ENCODE measurements at places on chromosomes 13 and 19. TPM values are rescaled to one million over a fixed set of nuclear protein-coding genes. Genes with fewer than 3 reads are reported as not detected.

DNA sequence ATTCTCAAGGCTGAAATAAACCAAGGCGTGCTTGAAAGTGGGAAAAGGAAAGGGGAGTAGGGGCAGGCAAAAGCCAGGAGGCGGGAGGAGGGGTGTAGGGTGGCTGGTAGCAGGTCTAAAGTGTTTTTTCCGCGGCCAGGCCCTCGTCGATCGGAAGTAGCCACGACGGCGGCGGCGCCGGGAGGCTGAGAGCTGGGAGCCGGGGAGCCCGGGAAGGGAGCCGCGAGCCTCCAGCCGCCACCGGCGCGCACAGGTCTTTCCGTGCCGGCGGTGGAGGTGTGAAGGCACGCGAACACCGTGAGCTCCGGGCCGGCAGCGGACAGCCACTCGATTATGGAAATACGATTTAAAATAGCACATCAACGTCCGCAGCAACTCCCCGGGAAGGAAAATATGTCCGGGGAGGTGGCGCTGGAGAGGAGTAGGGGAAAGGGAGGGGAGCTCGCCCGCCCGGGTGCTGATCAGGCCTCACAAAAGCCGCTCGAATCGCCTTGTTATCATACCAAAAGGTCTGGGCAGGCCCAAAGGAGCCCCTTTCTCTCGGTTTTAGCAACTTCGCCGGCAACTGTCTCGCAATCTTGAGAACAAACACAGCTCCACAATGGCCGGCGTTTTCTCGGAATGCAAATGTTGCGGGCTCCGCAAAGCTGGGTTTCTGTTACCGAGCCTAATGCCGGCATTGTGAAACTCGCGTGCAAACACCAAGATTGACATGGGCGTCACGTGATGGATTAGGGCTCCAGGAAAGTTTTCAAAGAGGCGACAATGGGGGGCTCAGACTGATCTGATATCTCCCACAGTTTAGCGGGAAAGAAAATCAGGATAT is 2.9 kb upstream of the PCDH8 start:
- peak; percentile 44 for DNase-seq
- peak overlapping the region; percentile 55 for H3K4me3 ChIP-seq
- H3K4me1 ChIP-seq = peaks cover 6% of the 10 kb centered on the region
- no peaks in the 10 kb centered on the region for H3K36me3 ChIP-seq
- no peak overlapping the region for H3K27ac ChIP-seq

Gene USHBP1
- total RNA-seq = 1.1 TPM

DNA sequence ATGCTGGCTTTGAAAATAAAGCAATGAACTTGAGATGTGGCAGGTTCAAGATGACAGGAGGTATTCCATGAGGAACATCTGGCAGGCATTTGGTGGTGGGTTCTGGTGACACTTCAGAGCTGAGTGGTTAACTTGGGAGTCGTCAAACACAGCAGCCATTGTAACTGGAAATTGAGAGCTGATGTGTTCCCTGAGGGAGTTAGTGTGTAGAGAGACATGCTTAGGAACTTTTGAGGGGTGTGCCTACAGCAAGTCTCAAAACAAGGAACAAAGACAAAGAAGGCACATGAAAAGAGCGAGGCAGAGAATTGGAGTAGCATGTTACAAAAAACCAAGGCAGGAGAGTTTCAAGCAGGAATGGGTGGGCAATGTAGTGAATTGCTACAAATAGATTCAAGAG is 53.9 kb upstream of the KL start:
- no peak overlapping the region for H3K27ac ChIP-seq
- H3K27me3 ChIP-seq = no peaks in the 10 kb centered on the region
- H3K36me3 ChIP-seq = no peaks in the 10 kb centered on the region
- no peak overlapping the region for H3K4me3 ChIP-seq

Gene PPP1R13L
- 25.9 TPM for total RNA-seq

DNA sequence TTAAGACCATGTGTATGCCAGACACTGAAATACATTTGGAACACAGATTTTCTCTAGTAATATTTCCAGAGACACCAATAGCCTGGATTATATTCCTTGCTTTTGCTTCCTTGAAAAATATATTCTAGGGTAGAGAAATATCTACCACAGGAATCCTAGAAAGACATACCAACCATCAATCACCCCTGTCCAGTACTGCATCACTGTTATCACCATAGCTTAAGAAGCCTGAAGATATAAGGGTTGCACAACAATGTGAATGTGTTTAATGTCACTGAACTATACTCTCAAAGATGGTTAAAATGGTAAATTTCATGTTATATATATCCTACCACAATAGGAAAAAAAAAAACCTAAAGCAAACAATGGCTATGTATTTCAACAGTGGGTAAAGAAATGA is 163.6 kb downstream of the DIAPH3 start:
- H3K36me3 ChIP-seq = no peaks in the 10 kb centered on the region
- H3K27ac ChIP-seq = no peak overlapping the region
- no peaks in the 10 kb centered on the region for H3K27me3 ChIP-seq

DNA sequence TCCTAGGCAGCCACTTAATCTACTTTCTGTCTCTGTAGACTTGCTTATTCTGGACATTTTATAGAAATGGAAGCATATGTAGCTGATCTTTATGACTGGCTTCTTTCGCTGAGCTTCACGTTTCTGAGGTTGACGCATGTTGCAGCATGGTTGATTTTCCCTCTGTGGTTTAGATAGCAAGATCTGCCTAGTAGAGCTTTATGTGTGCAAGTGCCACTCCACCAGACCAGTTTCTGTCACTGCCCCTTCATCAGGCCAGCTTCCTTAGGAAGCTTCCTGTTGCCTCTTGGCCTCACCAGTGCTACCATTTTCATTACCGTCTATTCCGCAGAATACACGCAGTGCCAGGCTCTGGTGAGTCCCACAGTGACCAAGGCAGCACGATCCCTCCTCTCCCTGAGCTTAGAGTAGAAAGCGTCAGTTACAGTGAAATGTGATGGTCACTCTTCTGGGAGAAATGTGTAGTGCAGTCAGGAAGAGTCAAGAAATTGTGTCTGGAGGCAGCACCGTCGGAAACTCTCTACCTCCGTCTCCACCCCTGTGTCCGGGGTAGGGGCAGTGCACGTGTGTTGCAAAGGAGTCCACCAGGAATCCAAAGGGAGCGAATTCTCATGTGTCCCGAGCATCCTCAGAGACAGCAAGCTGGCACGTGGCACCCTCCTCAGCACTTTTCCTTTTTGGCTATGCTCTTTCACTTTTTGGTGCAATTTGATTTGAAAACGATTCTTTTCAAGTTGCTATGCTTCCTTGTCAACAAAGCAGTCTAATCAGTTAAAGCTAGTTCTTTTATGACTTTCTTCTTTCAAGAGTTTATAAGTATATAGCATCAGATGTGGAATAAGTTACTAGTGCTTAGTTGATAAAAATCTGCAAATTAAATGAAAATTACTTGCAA is 45.4 kb upstream of the GPR183 start:
- no peak overlapping the region for H3K4me3 ChIP-seq
- no peak overlapping the region for H3K27ac ChIP-seq
- DNase-seq = no peak
- H3K4me1 ChIP-seq = no peaks in the 10 kb centered on the region
- no peaks in the 10 kb centered on the region for H3K27me3 ChIP-seq

- DNase-seq = no peak
- H3K4me1 ChIP-seq = no peaks in the 10 kb centered on the region
- H3K27ac ChIP-seq = no peak overlapping the region
- peaks cover 43% of the 10 kb centered on the region for H3K36me3 ChIP-seq
Measured at GRCh38 chr19:52221831-52222375, 32.1 kb downstream of the PPP2R1A start.

DNA sequence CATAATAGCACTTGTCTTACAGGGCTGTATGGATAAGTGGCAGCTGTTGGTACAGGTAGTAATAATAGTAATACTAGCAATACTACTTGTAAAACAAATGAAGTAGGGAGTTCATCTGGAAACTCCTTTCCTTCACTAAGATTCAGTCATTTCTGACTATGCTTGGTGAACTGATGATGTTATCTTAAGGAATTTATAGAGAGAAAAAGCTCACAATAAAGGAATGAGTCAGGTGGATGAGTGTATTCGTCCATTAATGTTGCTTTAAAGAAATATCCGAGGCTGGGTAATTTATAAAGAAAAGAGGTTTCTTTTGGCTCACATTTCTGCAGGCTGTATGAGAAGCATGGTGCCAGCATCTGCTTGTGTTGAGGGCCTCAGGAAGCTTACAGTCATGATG is 477.3 kb downstream of the KLF12 start:
- no peak overlapping the region for H3K4me3 ChIP-seq
- no peaks in the 10 kb centered on the region for H3K4me1 ChIP-seq
- no peaks in the 10 kb centered on the region for H3K36me3 ChIP-seq
- H3K27ac ChIP-seq = no peak overlapping the region
- no peaks in the 10 kb centered on the region for H3K27me3 ChIP-seq

Gene RNF113B
- not detected for total RNA-seq

DNA sequence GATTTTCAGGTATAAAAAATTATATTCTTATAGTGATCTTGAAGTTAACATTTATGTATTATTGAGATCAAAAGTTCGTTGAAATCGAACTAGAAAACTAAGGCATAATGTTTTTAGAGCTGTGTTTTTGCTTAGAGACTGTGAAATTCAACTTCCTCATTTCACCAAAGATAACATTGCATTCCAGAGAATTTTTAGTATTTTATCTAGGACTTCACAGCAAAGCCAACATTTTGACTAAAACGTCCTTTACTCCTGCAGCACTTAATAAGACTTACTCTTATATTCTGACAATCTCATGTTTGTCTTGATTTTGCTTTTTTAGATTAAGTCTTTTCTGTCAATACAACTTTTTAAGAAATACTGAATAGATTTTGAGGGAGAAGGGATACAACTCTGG is 4.7 kb downstream of the KCTD4 start:
- no peak for DNase-seq
- no peaks in the 10 kb centered on the region for H3K4me1 ChIP-seq
- H3K36me3 ChIP-seq = no peaks in the 10 kb centered on the region
- no peak overlapping the region for H3K4me3 ChIP-seq
- H3K27ac ChIP-seq = no peak overlapping the region
- no peaks in the 10 kb centered on the region for H3K27me3 ChIP-seq

- no peak for DNase-seq
- no peak overlapping the region for H3K27ac ChIP-seq
- H3K4me3 ChIP-seq = no peak overlapping the region
- no peaks in the 10 kb centered on the region for H3K36me3 ChIP-seq
Measured at GRCh38 chr13:21901336-21901735, 230.5 kb downstream of the FGF9 start.

Gene SLC10A2
- total RNA-seq = 0.74 TPM

Gene ZNF154
- total RNA-seq = 0.67 TPM

Gene LGI4
- 5.8 TPM for total RNA-seq

Gene S1PR5
- not detected for total RNA-seq

GRCh38 chr13:40505196-40505595 is 161.2 kb downstream of the FOXO1 start:
- H3K4me1 ChIP-seq = no peaks in the 10 kb centered on the region
- DNase-seq = no peak
- no peaks in the 10 kb centered on the region for H3K27me3 ChIP-seq

GRCh38 chr19:19460761-19461265 is 54.5 kb downstream of the TSSK6 start:
- H3K36me3 ChIP-seq = no peaks in the 10 kb centered on the region
- peak; percentile 48 for DNase-seq
- no peak overlapping the region for H3K4me3 ChIP-seq
- H3K27ac ChIP-seq = peak overlapping the region; percentile 74

DNA sequence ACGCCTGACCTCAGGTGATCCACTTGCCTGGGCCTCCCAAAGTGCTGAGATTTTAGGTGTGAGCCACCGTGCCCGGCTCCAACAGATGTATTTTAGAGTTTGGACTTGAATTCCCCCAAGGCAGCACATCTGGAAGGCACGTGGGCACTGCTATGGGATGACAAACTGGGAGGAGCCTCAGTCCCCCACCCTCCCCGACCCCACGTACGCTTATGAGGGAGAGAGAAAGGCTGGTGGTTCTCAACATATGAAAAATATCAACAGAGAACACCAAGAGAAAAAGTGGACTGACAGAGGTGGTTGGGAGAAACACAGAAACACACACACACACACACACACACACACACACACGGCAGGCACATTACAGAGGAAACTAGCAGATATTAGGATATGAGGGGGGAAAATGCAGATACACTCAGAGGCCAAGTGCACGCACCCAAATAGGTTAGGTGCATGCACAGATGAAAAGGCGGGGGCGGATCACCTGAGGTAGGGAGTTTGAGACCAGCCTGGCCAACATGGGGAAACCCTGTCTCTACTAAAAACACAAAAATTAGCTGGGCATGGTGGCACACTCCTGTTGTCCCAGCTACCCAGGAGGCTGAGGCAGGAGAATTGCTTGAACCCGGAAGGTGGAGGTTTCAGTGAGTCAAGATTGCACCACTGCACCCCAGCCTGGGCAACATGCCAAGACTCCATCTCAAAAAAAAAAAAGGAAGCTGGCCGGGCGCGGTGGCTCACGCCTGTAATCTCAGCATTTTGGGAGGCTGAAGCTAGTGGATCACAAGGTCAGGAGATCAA is 3.2 kb downstream of the STX10 start:
- peak; percentile 53 for DNase-seq
- peaks cover 5% of the 10 kb centered on the region for H3K4me1 ChIP-seq
- H3K4me3 ChIP-seq = no peak overlapping the region
- H3K27me3 ChIP-seq = no peaks in the 10 kb centered on the region

DNA sequence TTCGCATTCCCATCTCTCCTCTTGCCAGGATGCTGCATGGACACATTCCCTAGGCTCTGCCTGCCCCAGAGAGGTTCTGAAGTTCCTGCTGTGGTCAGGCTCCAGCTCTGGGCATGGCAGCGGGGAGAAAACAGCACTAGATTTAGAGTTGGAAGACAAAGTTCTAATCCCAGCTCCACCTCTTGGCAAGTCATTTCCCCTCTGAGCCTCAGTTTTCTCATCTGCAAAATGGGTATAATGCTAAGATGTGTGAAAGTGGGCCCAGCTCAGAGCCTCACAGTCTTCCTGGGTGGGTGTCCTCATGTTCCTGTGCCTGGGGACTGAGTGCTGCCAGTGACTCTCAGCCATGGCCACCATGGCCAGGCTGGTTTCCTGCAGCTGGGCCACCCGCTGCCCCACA is 9.6 kb downstream of the PEPD start:
- no peaks in the 10 kb centered on the region for H3K36me3 ChIP-seq
- H3K27ac ChIP-seq = no peak overlapping the region
- H3K27me3 ChIP-seq = no peaks in the 10 kb centered on the region
- H3K4me1 ChIP-seq = no peaks in the 10 kb centered on the region

Gene TNNT1
- total RNA-seq = 2.1 TPM
